Mammary microvascular endothelial cell (primary cell): ENCODE measurements at places on chromosomes 3 and 15. TPM values are rescaled to one million over a fixed set of nuclear protein-coding genes. Genes with fewer than 3 reads are reported as not detected.

The LRTM1 gene
- not detected in 2 replicates for total RNA-seq

The FEZF2 gene
- total RNA-seq = not detected in 2 replicates

The FMN1 gene
- total RNA-seq = under 0.01 TPM in 2 replicates

The USP8 gene
- total RNA-seq = 47.4 and 56.5 TPM in 2 replicates

The WDR93 gene
- not detected in 2 replicates for total RNA-seq

The PP2D1 gene
- not detected in 2 replicates for total RNA-seq

The CD200 gene
- 1.4 and 1.7 TPM in 2 replicates for total RNA-seq

The OSBPL10 gene
- total RNA-seq = 17.3 and 42.4 TPM in 2 replicates

The ZNF35 gene
- total RNA-seq = 11.9 and 12.9 TPM in 2 replicates

The CAND2 gene
- 2.2 and 2.4 TPM in 2 replicates for total RNA-seq

The LSMEM2 gene
- not detected in 2 replicates for total RNA-seq

The SPINT1 gene
- total RNA-seq = 1.3 and 2.2 TPM in 2 replicates

The TMEM115 gene
- total RNA-seq = 61.1 and 68.4 TPM in 2 replicates

The VIPR1 gene
- total RNA-seq = not detected in 2 replicates

The CPLX3 gene
- not detected in 2 replicates for total RNA-seq

The SUSD5 gene
- total RNA-seq = 4.3 and 4.6 TPM in 2 replicates

The KCNMB3 gene
- total RNA-seq = 0.33 and 1.4 TPM in 2 replicates

The ROPN1 gene
- not detected in 2 replicates for total RNA-seq

The UQCRC1 gene
- total RNA-seq = 294 and 341 TPM in 2 replicates

The BMF gene
- 4.5 and 5.7 TPM in 2 replicates for total RNA-seq

The ATP13A5 gene
- total RNA-seq = 0.13 TPM in 1 of 2 replicates, not detected in the other

The EFCAB12 gene
- not detected in 2 replicates for total RNA-seq

The LIPH gene
- total RNA-seq = not detected in 2 replicates

The THAP10 gene
- total RNA-seq = 4.5 and 5.8 TPM in 2 replicates

The A4GNT gene
- not detected in 2 replicates for total RNA-seq

The LRRC2 gene
- total RNA-seq = 0.47 and 0.64 TPM in 2 replicates

The CPN2 gene
- not detected in 2 replicates for total RNA-seq

The GREM1 gene
- total RNA-seq = 0.05 and 1.6 TPM in 2 replicates

The EOMES gene
- total RNA-seq = not detected in 2 replicates

The MOBP gene
- total RNA-seq = under 0.01 and 0.05 TPM in 2 replicates

The ZPLD1 gene
- total RNA-seq = not detected in 2 replicates

The TMEM266 gene
- total RNA-seq = not detected in 2 replicates

The CLDN16 gene
- total RNA-seq = 0.13 and 0.39 TPM in 2 replicates

The FBN1 gene
- 29.1 and 31.7 TPM in 2 replicates for total RNA-seq

The MUC4 gene
- total RNA-seq = not detected in 2 replicates

The NR2E3 gene
- total RNA-seq = 0.13 TPM in 1 of 2 replicates, not detected in the other

The TMIE gene
- 0.15 TPM in 1 of 2 replicates, not detected in the other for total RNA-seq

The PODXL2 gene
- 1.1 and 1.3 TPM in 2 replicates for total RNA-seq

The TRIM42 gene
- not detected in 2 replicates for total RNA-seq

The ANKRD63 gene
- not detected in 2 replicates for total RNA-seq

The PYGO1 gene
- 0.53 and 0.69 TPM in 2 replicates for total RNA-seq

The ACAN gene
- total RNA-seq = under 0.01 TPM in 1 of 2 replicates, not detected in the other

The ANKUB1 gene
- not detected in 2 replicates for total RNA-seq
